ENCODE measurements at places on chromosomes 11 and 22.
A peak's percentile ranks its signal among the peaks of the same experiment; 100 is the strongest.

DNA sequence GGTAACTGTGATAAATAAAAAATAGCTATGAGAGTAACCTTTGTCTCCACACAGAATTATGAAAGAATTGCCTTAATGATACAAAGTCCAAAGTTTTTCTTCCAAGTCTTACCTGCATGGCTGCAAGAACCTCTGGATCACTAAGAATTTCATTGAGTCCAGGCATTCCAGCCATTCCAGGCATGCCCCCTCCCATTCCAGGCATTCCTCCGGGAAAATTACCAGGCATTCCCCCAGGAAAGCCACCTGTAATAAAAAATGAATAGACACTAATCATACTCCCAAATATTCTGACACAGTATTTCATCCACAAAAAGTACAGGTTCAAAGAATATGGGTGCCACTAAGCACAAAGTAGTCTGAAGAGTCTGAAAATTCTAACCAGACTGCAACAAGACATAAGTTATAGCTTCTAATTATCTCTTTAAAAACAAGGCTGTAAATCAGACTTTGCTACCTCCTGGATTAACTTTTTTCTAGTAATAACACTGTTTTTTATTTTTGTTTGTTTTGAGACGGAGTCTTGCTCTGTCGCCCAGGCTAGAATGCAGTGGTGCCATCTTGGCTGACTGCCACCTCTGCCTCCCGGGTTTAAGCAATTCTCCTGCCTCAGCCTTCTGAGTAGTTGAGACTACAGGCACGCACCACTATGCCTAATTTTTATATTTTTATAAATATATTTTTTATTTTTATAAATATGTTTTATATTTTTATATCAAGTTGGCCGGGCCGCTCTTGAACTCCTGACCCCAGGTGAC is 8.0 kb upstream of the SLC25A17 start:
- DNase-seq, result no peak

- no peak for DNase-seq
These were observed 81.4 kb downstream of the BBOX1 start for GRCh38 chr11:27122001-27122400.

GRCh38 chr11:34318111-34319037 is 39.4 kb downstream of the ABTB2 start:
- no peak for DNase-seq

GRCh38 chr11:59141673-59142460 is 789 bp upstream of the FAM111A start:
- DNase-seq, result no peak

GRCh38 chr11:128628325-128628673 is 40.9 kb upstream of the ETS1 start:
- DNase-seq, result no peak

GRCh38 chr22:36413022-36413775 is 25.4 kb upstream of the MYH9 start:
- no peak for DNase-seq

GRCh38 chr22:50339945-50340879 is 2.9 kb upstream of the PPP6R2 start:
- DNase-seq, result no peak

- DNase-seq, result no peak
These were observed 195.0 kb downstream of the IGLL1 start for GRCh38 chr22:23384923-23385677.

DNA sequence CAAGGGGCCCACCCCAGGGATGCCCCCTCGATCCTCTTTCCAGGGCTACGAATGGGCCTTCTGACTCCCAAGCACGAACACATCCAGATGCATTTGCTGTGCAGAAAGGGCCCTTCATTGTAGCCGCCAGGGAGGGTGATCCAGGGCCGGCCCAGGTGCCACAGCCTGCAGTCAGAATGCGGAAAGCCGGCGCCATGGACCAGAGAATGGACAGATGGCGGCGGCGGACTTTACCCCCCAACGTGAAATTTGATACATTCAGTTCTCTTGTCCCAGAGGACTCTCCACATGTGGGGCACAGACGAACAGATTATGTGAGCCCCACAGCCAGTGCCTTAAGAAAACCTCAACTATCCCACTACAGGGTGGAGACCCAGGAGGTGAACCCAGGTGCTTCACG is 87.2 kb downstream of the KIAA1671 start:
- no peak for DNase-seq

DNA sequence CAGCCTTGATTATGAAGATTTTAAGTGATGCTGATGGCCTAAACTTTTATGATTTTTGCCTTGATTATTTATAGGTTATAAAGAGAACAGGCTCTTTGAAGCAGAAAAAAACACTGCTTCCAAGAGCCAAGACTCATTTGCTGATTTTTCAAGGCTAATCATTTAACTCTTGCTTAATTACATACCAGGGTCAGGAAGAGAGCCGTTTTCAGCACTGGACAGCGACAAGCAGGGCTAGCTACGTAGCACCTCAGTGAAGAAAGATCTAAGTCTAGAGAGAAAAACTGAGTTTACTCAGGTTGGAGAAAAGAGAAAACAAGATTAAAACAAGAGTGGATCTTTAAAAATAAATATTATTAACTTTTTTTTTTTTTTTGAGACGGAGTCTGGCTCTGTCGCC is 615.4 kb upstream of the B3GAT1 start:
- no peak for DNase-seq

GRCh38 chr22:29756341-29756740 is 10.5 kb downstream of the ZMAT5 start:
- DNase-seq, result no peak

DNA sequence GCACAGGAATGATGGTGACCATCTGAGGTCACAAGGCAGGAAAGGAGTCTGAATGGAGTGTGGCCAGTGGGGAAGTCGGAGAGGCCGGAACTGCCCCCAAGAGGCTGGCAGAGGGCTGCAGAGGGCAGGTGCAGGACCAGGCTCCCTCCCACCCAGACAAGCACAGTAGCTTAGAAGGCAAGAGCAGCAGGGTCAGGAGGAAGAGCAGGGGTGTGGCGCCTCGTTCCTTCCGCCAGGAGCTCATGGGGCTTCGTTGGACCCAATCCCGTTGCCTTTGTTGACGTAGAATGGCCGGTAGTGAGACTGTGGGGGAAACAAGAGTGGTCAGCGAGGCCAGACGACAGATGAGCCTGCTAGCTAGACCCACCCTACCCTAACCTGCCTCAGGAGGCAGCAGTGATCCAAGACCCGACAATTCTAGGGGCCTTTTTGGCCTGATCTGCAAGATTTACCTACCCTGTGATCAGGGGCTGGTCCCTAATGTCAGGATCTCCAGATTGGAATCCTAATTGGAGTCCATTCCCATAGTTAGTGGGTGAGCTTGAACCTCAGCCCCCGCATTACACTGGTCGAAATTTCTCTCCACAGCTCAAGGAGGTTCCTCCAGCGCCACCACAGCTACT is 25.6 kb downstream of the TRIM29 start:
- no peak for DNase-seq

DNA sequence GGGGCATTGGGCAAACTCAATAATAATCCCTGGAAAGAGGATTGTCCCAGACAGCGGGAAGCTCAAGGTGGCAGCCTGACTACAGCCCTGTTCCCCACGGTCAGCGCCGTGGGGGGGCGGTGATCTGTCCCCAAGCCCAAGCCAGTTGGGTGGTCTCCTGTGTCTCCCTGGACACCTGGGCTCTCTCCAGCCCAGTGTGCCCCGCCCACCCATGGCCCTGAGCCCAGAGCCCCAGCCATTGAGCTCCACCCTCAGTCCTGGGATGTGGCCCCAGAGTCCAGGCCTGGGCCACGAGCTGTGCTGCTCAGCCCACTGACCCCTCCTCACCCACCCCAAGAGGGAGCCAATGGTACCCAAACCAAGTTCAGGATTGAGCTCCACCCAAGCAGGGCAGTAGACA is 27.9 kb upstream of the PDE2A start:
- DNase-seq, result no peak

- DNase-seq, result peak; percentile 98
These were observed at the start of gene FHIP1B for GRCh38 chr11:6234387-6235107. TSS of gene FHIP1B (minus strand) at chr11:6234636. CDS start at chr11:6224516, 10,120 bp downstream.

GRCh38 chr11:122979103-122979814 is 2.4 kb downstream of the BSX start:
- no peak for DNase-seq
